ENCODE measurements at places on chromosomes 11 and 22.
A peak's percentile ranks its signal among the peaks of the same experiment; 100 is the strongest.

GRCh38 chr11:87259736-87260135 is 222.0 kb downstream of the TMEM135 start:
- no peak for DNase-seq

GRCh38 chr22:42286205-42286604 is 15.8 kb upstream of the TCF20 start:
- DNase-seq = no peak

DNA sequence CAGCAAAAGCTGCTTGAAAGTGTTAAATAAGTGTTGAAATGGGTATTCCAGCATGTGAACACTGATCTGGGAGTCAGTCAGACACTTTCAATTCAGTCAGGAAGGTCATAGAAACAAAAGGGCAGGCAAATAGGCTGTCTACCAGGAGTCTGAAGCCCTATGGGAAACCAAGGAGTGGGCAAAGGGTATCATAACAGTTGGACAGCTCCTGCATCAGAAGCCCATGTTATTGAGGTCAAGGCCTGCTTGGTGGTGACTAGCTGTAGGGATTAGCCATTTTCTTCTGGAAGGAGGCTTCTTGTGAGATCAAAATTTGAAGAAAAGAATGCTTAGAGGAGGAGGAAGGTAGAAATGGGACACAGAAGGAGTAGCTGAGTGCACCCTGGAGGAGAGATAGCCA is 97.3 kb downstream of the STIM1 start:
- no peak for DNase-seq

GRCh38 chr22:23070418-23071229 is at the start of gene GNAZ:
TSS of gene GNAZ (plus strand) at chr22:23070519. CDS start at chr22:23095696, 25,177 bp downstream.
- DNase-seq = no peak

DNA sequence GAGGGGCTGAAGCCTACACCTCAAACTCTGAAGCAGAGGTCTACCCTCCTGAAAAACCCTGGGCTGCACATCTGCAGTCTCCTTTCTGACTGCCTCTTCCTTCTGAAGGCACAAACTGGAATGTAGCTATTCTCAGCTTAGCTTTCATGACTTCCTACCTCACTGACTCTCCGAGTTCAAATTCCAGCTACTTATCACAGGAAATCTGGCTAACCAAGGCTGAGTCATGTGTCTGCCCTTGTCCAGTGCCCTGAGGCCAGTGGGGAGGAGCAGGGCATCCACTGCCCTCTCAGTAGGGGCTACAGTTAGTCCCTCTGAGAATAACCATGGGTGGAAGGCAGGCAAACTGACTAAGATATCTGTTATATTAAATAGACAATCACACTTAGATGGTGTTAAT is 29.2 kb downstream of the PDGFD start:
- DNase-seq = no peak

GRCh38 chr11:133892584-133893380 is 47.5 kb upstream of the SPATA19 start:
- no peak for DNase-seq

GRCh38 chr11:67400251-67400941 is 1.3 kb downstream of the PPP1CA start:
- DNase-seq = no peak

GRCh38 chr11:117933475-117933874 is 4.3 kb upstream of the TMPRSS13 start:
- DNase-seq = no peak

GRCh38 chr11:69085490-69086095 is 36.9 kb downstream of the TPCN2 start:
- DNase-seq = no peak

DNA sequence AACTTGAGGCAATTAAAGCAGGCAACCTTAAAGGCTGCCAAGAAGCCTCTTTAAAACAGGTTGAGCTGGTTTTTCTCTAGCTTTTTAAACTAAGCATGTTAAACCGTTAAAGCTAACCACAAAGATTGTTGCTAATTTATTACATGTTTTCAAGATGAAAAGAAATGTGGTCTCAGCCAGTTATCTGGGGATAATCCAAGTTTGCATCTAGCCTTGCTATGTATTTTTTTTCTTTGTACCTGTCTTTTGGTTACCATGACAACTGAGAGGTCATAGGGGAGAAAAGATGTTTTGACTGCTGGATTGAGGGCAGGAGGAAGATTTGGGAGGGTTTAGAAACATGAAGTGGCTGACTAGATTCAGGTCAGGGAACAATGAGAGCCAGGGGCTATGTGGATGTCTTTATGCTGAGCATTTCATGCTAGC is 19.2 kb upstream of the PGM2L1 start:
- DNase-seq = no peak

GRCh38 chr11:6670202-6670830 is 12.8 kb downstream of the MRPL17 start:
- no peak for DNase-seq

DNA sequence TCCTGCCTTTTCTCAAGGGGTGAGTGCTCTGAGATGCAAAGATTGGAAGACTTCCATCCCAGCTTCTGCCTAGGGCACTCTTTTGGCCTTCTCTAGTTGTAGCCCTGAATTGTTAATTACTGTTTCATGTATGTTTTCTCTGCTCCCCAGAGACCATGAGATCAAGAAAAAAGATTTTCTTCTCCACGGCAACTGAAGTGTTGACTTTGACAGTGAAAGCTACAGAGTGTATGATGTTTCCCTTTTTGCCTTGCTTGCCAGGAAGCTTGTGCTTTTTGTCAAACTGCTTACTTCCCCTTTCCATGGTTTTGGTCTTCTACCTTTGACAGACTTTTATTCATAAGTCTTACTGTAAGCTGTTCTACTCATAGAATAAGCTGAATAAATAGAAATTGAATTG is 23.3 kb upstream of the EIF3D start:
- no peak for DNase-seq

GRCh38 chr11:71580057-71581003 is 2.3 kb downstream of the KRTAP5-11 start:
- no peak for DNase-seq

DNA sequence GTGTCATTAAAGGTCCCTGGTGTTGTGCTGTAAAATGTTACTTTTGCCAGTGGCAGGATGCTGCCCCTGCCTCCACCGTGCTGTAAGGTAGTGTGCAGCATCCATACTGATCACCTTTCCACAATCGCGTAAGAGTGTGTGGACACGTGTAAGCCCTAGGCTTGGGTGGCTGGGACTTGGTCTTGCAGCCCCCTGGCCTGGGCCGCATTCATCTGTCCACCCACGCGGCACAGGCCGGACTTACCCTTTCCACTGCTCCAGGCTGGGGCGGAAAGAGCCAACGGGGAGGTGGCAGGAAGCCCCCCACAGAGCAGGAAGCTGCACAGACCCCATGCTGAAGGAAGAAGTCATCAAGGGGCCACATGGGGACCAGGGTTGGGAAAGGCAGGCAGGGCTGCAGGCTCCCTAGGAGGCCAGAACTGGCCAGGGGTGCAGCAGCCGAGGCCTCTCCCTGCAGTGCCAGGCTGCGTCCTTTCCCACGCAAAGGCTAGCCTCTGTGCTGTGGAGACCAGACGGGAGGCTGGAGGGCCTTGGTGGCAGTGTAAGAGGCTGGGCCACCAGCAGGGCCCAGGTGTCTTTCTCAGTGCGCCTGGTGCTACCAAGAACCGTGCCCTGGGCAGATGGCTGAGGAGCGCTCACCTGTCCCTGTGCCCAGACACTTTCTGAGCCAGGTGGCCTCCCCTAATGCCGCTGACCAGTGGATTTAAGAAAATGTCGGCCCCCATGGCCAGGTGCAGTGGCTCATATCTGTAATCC is 11.7 kb upstream of the TMEM191C start:
- DNase-seq = no peak

GRCh38 chr22:21889251-21889990 is 22.0 kb upstream of the MAPK1 start:
- DNase-seq = no peak

DNA sequence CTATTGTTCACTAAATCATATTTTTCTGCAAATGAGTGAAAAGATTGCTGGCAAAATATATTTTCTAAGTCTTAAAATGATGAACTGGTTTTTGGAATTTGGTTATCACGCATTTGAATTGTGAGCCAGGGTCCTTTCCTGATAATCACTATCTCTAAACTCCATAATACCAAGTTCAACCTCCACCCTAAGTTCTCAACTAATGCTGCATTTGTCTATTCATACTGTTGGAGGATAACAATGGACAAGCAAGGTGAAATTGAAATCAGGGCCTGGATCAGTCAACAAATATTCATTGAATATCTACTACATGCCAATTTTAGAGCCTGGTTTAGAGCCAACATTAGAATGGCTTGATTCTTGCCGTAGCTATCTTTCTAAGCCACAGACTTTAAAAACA is 4.7 kb upstream of the PCF11 start:
- no peak for DNase-seq

DNA sequence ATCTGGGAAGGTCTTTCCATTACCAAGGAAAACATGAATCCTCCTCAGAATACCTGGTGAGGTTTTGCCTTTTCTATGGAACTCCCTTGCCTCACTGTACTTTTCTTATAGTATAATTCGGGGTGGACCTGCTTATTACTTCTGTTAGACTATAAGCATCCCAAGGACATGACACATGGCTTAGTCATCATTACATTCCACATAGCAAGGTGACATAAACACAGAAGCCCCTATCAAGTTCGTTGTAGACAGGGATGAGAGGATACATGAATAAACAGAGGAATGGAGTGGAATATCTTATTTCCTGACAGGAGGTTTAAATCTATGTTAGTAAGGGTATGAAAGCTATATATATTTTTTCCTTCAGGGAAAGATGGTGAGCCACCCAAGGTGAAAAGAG is 532.2 kb upstream of the CCDC90B start:
- no peak for DNase-seq

DNA sequence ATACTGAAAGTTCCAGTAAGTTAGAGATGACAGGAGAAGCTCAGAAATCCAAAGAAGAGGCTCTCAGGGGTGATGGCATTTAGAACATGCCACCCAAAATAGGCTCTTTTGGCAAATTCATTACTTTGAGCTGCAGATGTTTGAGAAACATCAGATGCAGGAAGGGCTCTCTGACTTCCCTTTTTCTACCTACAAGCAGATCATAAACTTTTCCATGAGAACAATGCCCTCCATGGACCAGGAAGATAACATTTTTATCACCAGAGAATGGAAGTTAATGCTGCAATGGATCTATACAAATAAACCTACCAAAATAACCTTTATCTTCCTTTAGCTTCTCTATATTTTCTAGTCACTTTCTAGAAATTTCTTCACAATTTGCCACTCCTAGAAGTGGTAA is 32.7 kb upstream of the FAR1 start:
- DNase-seq = no peak

GRCh38 chr22:49992921-49993648 is 19.5 kb downstream of the IL17REL start:
- DNase-seq = peak; percentile 68

DNA sequence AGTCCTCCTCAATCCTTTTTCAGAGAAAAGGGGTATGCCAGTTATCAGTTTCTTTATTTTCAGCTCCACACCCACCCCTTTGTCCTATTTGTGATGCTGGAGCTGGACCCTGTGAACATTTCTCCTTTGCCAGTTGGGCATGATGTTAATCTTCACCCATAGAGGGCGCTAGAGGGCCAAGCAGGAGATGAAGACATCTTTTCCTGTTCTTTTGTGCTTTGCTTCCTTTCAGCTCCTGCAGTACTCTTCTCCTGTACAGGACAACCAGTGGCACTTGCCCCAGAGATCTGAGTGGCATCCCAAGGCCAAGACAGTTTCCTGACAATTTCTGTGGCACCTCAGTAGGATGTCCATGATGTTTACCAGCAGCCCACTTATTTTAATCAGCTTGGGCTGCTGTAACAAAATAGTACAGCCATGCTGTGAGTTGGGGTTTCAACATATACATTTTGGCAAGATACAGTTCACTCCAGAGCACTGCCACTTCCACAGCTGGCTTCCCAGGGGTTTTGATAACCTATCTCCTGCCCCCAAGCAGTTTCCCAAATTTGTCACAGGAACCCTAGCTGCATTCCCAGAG is 4.6 kb downstream of the SAA2 start:
- peak; percentile 38 for DNase-seq

DNA sequence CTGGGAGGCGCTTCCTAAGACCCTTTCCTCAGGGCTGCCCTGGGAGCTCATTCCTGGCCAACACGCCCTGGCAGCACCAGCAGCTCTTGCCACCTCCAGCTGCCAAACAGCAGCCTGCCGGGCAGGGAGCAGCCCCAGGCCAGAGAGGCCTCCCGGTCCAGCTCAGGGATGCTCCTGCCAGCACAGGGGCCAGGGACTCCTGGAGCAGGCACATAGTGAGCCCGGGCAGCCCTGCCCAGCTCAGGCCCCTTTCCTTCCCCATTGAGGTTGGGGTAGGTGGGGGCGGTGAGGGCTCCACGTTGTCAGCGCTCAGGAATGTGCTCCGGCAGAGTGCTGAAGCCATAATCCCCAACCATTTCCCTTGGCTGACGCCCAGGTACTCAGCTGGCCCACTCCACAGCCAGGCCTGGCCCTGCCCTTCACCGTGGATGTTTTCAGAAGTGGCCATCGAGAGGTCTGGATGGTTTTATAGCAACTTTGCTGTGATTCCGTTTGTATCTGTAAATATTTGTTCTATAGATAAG is 7.6 kb downstream of the SLC39A13 start:
- DNase-seq = no peak

DNA sequence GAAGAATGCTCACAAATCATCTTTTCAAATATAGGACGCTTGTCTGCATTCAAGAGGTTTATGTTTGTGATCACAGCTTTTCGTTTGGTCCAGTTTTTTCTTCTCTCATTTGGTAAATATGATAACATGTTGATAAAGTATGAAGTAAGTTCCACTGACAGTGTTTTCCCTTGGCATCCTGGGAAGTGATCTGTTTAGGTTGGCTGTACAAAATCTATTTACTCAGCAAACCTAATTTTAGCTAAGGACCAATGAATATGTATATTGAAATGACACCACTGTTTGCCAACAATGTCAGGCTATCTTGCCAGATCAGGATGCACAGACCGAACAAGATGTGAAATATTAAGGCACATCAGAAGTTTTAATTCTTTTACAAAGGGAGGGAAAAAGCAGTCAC is 1230.8 kb downstream of the LRRC4C start:
- no peak for DNase-seq

DNA sequence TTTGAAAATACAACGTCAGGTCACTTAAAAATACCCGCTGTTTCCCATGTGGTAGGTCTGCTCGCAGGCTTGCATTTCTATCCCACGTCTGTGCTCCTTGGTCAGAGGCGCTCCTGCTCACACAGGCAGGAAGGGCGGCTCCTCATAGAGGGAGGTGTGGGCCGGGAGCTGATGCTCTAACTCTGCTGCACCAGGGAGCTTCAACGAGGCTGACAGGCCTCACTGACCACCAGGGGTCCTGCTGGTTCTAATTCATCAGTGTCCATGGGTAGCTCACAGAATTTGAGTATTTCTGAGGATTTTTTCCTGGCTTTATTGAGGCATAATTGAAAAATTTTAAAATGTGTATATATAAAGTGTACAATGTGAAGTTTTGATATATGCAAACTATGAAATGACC is 68.5 kb downstream of the PIWIL3 start:
- DNase-seq = no peak

- DNase-seq = no peak
These were observed 808 bp downstream of the SNAP29 start for GRCh38 chr22:20859615-20860014.
